Activated T-helper 9 cell treated with anti-CD3 and anti-CD28 coated beads, Interleukin-2, amount 50 U/mL, for 16 hours (primary cell): ENCODE measurements at places on chromosomes 11 and 22.

GRCh38 chr22:29206372-29207242, 911 bp downstream of the EMID1 start:
- no peak for DNase-seq

GRCh38 chr11:66922551-66922950, 35.6 kb downstream of the PC start:
- DNase-seq: no peak

DNA sequence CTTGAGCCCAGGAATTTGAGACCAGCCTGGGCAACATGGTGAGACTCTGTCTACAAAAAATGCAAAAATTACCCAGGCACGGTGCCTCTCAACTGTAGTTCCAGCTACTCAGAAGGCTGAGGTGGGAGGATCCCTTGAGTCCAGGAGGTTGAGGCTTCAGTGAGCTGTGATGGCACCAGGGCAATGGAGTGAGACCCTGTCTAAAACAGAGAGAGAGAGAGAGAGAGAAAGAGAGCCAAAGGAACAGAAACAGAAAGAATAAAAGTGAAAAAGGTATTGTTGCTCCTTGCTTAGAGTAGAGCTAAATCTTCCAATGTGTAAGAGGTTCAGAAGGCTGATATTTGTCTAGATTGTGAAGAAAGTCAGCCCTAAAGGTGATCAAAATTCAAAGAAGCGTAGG, 8.9 kb upstream of the ETS1 start:
- no peak for DNase-seq

GRCh38 chr22:47126344-47126811, 363.9 kb downstream of the TBC1D22A start:
- no peak for DNase-seq

DNA sequence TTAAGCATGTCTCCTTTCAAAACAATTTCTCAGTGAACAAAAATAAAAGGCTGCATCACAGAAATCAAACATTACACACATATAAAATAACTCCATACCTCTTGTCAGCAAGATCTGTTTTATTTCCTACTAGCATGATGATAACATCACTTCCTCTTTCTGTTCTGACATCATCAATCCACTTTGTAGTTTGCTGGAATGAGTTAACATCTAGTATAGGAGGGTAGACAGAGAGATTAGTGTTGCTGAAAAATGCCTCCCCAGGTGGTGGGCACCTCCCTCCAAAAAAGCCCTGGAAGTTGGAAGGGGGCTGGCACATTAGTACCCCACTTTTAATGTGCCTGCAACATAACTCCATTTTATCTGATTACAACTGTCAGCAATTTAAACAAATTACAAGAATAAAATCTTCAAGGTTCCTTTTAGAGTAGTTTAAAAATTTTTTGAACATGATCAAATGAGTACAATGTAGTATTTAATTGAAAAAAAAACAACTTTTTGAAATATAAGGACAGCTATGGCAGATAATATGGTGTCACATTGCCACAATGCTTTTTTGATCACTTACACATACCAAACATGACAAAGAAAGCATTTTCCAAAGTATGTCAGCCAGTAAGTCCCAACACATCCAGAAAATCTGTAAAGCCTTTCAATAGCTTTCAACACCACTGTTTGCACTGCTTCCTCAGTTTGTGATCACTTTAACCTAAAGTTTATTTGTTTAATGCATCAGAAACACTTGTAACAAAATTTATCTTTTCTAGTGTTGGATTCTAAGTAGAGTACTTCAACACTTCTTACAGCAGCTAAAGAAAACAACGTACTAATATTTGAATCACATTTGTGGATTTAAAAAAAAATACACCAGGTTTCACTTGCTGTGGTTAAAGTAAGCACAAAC, 44.5 kb downstream of the RAB6A start:
- no peak for DNase-seq

- DNase-seq: no peak
Measured at GRCh38 chr22:27699383-27700019, 102.1 kb downstream of the MN1 start.

DNA sequence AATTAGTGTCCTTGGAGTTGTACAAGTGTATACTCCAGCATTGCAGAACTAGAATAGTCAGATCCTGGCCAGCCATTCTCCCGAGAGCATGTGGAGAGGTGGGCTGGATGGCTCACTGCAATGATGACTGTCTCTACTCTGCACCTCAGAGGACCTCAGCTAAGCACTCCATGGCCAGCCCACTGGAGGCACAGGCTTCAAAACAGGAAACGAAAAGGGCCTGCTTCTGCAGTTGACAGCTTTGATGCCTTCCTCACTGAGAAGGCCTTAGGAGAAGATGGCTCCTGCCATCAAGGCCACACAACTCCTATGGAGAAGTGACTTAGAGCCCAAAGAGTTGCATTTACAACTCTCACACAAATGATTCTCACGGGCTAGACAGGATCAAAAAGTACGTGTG, 9.1 kb downstream of the POLD4 start:
- DNase-seq: no peak

DNA sequence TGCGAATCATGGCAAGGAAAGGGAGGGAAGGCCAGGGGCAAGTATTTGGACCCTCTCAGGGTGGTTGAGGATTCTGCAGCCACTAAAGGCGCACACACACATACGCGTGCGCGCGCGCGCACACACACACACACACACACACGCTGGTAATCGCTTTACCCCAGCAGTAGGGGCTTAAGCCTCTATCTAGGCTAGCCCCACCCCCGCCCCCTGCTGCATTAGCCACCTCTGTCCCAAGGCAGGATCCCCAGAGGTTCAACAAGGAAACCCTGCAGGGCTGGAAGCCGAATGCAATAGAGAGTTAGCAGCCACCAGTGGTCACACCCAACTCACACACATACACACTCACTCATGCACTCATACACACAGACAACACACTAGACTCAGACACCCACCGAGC, 28.6 kb upstream of the ELFN2 start:
- DNase-seq: no peak

- peak; percentile 26 for DNase-seq
Measured at GRCh38 chr11:58592760-58593472, 14.1 kb downstream of the ZFP91 start.

DNA sequence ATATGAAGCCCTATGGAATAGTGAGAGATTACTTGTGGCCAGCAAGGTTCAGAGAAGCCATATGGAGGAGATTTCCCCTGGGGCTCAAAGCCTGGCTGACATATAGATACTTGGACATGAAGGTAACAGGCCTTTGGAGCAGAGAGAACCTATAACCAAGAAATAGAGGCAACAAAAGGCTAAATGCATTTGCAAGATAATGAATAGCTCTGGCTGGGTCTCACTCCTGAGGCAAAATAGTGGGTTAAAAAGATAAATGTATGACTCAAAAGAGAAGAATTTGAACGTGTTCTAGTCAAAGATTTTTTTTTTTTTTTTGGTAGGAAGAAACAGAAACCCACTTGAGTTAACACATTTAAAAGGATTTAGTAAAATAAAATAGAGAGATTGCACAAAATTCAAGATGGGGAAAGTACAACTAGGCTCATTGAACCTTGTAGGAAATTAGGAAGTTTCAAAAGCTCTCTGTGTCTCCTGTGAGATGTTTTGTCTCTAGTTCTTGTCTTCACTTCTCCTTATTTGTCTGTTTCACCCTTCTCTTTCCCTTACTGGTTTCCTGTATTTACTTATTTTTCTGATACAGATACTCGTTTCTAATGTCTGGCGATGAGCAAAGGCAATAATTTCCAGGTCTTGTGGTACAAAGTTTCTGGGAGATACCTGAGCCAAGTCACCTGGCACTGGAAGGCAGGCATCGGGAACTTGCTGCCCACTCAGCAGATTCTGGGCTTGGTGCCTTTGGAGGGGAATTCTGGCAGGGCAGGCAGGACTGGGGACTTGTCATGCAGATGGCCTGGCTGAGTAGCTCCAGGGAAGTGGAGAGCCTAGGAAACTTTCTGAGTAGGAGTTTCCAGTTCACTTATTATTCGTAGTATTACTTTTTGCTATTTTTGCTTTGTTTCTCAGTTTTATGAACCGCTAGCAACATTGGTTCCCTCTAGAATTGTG, 49.2 kb upstream of the SESN3 start:
- no peak for DNase-seq

DNA sequence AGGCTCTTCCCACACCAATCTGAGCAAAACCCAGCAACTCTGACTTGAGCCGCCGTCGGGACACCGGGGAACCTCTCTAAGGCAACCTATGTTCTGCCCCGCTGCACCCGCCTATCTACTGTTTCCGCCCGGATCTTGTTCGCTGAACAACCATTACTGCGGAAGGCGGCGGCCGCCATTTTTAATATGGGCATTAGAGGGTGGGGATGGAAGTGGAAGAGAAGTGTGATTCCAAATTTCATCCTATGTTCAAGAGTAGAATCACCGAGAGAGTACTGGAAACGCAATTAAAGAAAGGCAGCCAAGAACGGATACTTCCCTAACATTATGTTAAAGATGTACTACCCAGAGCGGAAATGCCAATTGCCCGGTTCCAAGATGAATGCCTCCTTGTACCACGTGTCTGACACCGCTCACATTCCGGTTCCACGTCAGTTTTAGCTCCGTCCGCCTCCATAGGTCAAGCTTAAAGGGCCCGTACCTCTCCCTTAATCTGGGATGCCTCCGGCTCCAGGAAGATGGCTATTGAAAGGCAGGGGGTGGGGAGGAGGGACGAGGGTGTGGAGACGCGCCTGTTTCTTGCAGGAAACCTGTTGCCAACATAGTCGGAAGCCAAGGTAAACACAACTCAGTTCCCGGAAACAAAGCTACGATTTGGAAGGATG, at the start of gene DPAGT1:
DPAGT1 (minus strand) TSS at position 95 of the 665 bp plus-strand sequence. CDS start 198 bp downstream, outside the sequence.
- peak; percentile 75 for DNase-seq

DNA sequence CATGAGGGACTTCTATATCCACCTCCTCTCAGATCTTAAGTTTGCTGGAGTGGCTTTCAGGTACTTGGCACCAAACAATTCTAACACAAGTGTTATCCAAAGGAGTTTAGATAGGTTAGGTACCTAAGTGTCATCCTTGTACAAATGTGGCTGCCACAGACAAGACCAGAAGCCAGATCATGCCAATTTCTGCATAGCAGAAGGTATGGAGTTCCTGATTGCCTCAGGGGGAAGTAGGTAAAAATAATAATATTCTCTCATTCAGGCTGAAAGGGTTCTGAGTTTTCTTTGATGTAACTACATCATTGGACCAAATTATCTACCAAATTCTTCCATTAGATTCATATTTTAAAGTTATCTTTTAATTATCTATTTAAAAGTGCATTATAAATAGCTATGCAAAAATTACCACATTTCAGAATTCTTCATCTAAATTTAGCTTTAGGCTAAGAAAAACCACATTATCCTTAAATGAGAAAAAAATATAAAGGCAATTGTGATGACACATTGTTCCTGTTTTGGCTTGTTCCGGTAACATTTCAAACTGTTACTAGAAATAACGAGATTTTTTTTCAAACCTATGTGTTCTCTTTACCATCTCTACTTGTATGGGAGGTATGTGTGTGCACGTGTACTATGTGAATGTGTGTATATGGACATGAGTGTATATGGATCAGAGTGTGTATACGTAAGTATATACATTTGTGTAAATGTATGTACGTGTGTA, 66.2 kb upstream of the POU2AF2 start:
- no peak for DNase-seq

DNA sequence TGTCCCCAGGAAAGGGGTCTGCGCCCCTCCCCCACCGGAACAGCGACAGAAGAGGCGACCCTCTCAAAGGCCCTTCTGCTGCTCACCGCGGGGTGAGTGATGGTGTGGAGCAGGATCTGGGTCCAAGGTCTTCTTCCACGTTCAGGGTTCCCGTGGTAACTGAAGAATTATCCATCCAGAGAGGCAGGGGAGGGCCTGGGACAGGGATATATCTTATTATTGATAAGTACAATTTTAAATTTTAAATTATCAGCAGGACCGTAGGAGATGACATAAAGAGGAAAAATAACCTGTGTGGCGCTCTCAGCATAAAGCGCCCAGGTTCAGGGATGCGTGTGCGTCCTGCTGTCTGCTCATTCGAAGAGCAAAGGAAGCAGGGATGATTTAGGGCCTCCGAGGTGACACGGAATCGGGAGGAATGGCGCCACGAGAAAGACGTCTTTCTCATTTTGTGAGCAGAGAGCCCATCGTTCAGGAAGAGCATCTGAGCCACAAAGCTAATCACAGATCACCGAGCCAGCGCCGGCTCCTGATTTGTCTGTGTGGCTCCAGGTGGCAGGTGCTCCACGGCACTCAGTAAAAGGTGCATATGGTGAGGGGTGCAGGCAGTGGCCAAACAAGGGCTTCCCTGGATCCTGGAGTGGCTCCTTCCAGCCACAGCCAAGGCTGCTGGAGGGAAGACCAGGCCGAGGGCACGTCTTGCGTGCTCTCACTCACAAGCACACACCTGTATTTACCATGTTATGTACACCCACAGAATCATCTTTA, 19.3 kb downstream of the KRTAP5-5 start:
- no peak for DNase-seq

GRCh38 chr22:37976547-37976946, 7.8 kb downstream of the SOX10 start:
- no peak for DNase-seq

GRCh38 chr11:59222464-59223060, 9.8 kb upstream of the MPEG1 start:
- no peak for DNase-seq

GRCh38 chr22:42769574-42770447, 49.1 kb upstream of the A4GALT start:
- DNase-seq: no peak

DNA sequence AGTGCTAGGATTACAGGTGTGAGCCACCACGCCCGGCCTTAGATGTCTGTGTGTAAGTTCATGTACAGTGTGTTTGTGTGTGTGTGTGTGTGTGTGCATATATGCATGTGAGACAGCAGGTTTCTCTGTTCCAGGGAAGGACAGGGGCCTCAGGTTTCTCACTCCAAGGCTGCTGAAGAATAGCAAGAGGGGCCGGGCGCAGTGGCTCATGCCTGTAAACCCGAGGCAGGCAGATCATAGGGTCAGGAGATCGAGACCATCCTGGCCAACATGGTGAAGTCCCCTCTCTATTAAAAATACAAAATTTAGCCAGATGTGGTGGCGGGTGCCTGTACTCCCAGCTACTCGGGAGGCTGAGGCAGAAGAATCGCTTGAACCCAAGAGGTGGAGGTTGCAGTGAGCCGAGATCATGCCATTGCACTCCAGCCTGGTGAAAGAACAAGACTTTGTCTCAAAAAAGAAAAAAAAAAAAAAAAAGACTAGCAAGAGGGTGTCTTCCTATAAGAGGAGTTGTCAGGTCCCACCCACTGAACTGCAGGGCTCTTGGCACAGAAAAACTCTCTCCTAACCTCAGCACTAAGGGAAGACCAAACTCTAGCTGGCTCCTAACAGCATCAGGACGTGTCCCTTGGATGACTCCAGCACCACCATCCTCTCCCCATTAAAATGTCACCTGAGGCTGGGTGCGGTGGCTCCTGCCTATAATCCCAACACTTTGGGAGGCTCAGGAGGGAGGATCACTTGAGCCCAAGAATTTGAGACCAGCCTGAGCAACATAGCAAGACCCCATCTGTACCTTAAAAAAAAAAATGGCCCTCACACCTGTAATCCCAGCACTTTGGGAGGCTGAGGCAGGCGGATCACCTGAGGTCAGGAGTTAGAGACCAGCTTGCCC, 40.0 kb downstream of the TST start:
- DNase-seq: no peak

- DNase-seq: no peak
Measured at GRCh38 chr11:99812516-99812915, 791.8 kb downstream of the CNTN5 start.
